Vein endothelial cell (primary cell): ENCODE measurements at places on chromosomes 13 and 19. TPM values are rescaled to one million over a fixed set of nuclear protein-coding genes. Genes with fewer than 3 reads are reported as not detected.

The ZNF420 gene
- 2.9 and 7.0 TPM in 2 replicates for total RNA-seq

The ACP7 gene
- not detected in 2 replicates for total RNA-seq

The SHISA7 gene
- total RNA-seq = not detected in 2 replicates

The MEF2B gene
- total RNA-seq = 0.33 TPM in 1 of 2 replicates, not detected in the other

The EPSTI1 gene
- total RNA-seq = 0.48 and 2.3 TPM in 2 replicates

The PTH2 gene
- not detected in 2 replicates for total RNA-seq
